Tibial nerve (tissue), 4 donors: ENCODE measurements at places on chromosomes 3 and 15.

DNA sequence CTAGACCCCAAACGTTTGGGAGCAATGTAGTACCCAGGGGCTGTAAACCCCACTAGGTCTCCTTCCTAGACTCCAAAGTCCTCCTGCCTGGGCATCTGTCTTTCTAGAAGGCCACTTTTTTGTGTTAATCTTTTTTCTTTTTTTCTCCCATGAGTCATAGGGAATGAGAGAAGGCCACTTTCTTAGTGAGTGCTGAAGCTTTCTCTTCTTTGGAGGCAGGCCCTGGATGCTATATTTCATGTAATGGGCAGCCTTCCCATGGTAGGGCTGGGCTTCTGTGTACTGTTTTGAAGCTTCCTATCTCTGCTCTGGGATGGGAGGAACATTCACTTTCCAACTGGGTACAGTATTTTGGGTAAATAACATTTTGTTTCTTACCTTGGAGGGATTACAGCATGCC lies 15.2 kb upstream of the RTP2 start:
- DNase-seq, result no peak

DNA sequence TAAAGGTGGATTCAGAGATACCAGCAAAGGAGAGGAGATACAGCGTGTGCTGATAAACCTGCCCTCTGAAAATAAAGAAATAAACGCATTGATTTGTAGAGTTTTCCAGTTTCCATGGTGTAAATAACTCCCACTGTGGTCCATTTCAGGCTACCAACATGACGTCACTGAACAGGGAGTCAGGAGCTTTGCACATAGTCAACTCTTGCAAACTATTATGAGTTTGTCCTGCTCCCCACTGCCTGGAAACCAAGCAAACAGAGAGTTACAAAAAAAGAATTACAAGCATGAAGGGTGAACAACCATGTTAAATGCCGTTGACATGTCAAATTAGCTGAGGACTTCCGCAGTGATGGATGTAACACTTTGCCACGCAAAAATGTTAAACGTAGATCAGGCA lies 70.4 kb upstream of the GATA2 start:
- no peak for DNase-seq

DNA sequence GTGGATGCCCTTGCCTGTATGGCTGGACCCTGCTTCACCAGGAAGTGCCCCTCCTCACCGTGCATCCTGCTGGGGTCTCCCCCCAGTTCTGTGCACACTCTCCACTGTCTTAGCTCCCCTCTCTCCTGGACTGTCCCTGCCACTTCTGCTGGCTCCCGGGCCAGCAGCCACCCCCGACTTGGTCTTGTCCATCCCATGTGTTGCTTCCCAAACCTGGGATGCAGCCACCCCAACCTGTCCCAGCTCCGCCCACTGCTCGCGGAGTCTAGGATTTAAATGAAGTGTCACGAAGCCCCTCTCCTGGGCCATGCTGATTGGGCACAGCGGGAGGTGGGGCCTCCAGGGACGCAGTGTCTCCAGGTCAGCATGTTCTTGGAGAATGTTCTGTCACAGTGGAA lies 48.5 kb downstream of the PLXNA1 start:
- no peak for DNase-seq

DNA sequence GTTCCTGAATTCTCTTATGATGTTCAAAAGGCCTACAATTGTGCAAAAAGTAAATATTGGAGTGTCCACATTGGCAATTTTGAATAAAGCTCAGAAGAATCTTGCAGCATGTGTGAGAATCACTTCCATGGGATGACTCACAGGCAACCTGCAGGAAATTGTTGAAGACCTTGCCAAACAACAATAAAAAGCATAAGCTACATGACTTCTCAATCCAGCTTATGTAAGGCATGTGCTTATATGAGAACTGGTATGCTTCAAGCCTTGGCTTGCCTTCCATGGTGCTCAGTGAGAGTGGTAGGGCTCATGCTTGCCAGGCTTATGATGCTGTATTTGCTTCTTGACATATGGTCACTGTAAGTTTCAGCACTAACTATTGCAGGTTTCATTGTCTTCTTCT lies 18.4 kb upstream of the BCHE start:
- DNase-seq, result no peak

DNA sequence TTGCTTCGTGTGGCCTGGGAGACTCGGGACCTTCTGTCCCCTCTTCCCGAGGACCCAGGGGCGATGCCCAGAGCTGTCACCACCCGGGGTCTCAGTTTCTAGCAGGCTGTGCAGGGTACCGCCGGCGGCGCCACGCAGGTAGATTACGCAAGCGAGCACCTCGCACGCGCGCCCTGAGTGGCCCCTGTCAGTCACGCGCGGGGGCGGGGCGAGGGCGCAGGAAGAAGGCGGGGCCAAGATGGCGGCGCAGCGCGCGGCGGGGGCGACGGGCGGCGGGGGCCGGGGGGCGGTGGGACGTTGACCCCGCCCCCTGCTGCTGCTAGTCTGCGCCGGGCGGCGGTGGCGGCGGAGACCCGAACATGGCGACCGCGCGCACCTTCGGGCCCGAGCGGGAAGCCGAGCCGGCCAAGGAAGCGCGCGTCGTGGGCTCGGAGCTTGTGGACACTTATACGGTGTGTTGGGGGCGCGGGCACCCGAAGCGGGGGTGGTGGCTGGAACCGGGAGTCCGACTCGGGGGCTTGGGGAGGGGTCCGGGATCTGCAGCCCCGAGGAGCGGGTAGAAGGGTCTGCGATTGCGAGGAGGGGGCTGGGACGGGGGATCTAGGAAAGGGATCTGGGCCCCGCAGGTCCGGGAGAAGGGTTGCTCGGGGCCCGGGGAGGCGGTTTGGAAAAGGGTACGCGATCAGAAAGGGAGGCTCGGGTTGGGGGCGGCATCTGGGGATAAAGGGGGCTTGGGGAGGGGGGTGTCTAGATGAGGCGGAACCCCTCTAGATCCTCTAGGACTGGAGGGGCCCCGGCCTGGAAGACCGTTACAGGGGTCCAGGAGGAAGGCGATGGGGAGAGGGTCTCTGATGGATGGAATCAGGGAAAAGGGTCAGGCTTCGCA lies at the start of gene NISCH:
TSS of gene NISCH (plus strand) at position 322 of the 886 bp plus-strand sequence. CDS start at position 360, 38 bp downstream.
- DNase-seq, result peak; percentile 89

GRCh38 chr15:91849180-91849579 lies 4.3 kb upstream of the SLCO3A1 start:
- DNase-seq, result no peak

DNA sequence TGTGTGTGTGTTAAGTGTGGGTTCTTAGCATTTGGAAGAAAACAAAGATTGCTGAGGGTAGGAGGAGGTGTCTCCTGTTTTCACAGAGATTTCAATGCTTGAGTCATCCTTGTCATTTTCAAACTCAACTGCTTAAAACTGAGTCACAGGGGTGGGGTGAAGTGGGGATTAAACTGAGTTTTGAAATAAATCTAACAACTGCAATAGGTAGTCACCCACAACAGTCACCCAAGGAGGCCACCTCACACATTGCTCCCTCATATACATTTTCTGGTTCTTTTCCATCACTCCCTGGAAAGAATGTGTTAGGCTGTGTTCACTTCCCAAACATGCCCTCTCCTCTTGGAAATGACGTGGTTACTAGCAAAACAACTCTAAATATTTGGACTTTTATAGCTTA lies 187.7 kb upstream of the CMC1 start:
- no peak for DNase-seq

GRCh38 chr3:133119176-133119575 lies 81.0 kb downstream of the TMEM108 start:
- DNase-seq, result no peak

DNA sequence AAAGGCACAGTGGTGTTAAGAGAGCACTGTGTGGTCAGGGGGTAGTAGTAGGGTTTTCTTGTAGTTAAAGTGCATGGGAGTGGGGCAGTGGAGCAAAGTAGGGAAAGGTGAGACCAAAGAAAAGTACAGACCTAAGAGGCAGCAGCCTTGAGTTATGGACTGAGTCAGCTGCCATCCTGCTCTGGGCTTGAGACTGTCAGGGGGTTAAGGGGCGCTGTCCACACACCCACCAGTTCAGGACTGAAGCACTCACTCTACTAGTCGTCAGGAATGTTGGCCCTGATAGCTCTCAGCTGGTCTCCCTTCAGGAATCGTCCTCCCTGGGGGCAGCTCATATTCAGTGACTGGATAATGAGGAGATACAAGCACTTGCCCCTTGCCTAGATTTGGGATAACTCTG lies 7.9 kb downstream of the CCR4 start:
- no peak for DNase-seq

DNA sequence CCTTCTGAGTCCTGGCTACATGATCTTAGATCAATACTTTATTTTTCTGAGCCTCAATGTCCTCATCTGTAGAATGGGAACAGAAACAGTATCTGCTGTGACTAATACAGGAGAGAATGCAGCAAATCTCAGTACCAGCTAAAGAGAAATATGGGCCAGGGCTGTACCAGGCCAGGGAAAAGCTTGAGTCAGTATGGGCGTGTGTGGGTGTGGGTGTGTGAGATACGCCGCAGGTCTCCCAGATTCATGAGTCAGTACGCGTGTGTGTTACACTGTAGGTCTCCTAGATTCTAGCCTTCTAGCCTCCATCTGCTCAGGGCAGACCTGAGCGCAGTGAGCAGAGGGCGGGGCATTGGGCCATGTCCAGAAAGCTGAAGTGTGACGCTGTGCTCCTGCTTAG lies 15.2 kb downstream of the GNAI2 start:
- no peak for DNase-seq
